NCI-H1436 (cell line): ENCODE measurements at places on chromosomes 3 and 15.

GRCh38 chr3:114624047-114624445 is 330.2 kb downstream of the TIGIT start:
- DNase-seq = no peak

DNA sequence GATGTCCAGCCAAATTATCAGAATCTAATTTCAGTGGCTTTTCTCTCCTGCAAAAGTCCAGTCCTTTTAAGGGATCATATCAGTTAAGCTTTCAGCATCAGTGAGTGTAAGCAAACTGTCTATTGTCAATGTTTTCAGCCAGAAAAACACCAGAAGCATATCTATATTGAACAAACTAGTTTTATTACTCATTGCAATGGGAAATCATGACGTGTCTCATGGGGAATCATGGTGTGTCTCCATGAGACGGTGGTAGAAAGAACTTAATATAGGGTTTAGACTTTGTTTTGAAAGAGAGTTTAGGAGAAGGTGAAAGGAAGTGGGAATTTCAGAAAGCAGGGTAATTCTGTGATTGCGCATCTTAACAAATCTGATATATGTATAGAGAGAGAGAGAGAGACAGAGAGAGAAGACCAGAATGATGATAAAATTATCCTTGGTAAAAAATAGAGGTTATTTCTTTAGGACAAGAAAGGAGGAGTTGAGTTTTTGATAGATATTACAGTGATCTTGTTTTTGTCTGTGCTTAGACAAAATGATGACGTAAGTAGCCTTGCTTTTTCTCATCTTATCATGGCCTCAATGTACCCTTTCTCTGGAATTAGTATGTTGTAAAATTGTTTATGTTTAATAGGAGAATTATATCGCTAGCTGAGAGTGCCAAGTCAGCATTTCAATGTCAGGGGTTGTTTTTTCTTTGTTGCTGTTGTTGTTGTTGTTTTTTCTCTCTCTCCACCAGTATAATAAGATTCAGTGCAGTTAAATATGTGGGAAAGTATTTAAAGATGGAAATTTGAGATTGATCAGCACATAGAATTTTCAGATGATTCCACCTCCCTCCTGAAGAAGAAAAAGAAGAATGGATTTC is 129.9 kb upstream of the OSTN start:
- no peak for DNase-seq

GRCh38 chr3:33052671-33053070 is 44.3 kb downstream of the GLB1 start:
- DNase-seq = no peak

DNA sequence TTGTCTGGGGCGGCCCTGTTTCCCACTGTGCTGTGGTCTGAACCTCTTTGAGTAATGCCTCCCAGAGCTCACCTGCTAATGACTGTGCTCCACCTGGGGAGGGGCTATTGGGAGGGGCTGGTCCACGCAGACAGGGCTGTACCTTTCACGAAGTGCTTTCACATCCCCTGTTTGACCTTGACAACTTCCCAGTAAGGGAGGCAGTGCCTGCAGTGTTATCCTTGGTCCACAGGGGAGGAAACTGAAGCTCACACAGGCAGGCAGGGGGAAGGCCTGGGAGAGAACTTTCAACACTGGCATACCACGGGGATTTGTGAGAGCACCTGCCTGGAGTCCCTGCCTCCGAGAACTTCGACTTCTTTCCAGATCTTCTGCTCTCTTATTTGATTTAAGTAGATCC is 91.2 kb downstream of the CACNA1D start:
- DNase-seq = no peak

DNA sequence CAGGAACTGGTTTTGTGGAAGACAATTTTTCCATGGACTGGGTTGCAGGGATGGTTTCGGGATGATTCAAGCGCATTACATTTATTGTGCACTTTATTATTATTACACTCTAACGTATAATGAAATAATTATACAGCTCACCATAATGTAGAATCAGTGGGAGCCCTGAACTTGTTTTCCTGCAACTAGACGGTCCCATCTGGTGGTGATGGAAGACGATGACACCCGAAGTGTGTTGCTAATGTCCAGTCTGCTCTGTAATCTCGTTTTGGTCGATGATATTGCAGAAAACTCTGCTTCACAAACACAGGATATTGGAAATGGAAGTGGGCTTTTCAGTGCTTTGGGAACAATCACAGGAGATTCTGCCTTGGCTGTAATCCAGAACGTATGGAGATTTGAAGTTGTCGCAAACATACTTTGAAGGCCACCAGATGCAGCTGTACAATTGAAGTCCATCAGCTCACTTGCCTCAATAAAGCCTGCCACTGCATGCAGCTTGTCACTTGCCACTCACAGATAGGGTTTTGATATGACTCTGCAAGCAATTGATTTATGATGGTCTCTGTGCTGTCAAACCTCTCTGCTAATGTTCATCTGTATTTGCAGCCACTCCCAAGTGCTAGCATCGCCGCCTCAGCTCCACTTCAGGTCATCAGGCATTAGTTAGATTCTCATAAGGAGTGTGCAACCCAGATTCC is 141.7 kb downstream of the TJP1 start:
- no peak for DNase-seq

DNA sequence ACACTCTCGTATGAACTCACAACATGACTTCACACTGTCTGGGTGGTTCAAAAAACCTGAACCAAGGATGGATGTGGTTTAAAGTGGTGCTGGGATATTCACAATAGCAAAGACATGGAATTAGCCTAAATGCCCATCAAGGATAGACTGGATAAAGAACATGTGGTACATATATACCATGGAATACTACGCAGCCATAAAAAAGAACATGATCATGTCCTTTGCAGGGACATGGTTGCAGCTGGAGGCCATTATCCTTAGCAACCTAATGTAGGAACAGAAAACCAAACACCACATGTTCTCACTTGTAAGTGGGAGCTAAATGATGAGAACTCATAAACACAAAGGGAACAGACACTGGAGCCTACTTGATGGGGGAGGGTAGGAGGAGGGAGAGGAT is 3.3 kb upstream of the PRSS50 start:
- no peak for DNase-seq

DNA sequence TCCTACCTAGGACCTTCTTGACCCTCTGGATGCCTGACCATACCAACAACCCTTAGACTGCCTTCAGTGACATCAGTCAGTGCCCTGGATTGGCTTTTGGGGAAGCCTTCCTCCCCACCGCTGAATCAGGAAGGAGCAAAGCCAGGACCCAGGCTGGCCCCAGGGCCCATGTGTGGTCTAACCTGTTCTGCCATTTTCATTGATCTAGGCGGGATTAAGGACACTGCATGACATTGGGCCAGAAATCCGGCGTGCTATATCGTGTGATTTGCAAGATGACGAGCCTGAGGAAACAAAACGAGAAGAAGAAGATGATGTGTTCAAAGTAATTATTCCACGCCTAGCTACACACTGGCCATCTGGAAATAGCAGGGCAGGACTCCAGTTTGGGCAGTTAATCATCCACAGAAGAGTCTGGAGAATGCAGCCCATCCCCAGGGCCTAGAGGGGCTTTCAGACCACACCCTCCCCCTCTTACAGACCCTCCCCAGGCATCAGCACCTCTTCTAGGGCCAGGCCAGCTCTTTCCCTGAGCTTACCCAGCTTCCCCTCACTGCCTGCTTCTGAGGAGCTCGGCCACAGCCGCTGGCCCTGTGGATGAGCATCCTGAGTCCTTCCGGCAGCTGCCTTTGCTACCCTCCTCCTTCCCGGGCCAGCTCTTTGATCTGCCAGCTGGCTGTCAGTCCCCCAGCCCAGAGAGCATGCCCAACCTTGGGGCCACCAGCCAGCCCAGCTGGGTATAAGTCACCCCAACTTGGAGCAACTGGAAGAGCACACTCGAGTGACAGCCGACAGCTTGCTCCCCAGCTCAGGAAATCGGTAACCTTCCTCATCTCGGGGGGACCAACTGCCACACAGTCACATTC is 45.9 kb downstream of the CHDH start:
- DNase-seq = no peak

- no peak for DNase-seq
Measured at GRCh38 chr3:157347577-157348303, 88.9 kb upstream of the PTX3 start.

GRCh38 chr3:197567904-197568681 is 12.3 kb upstream of the BDH1 start:
- DNase-seq = no peak
